Activated naive CD4-positive, alpha-beta T cell treated with anti-CD3 and anti-CD28 coated beads for 36 hours (primary cell): ENCODE measurements at places on chromosomes 12 and 14. TPM values are rescaled to one million over a fixed set of nuclear protein-coding genes. Genes with fewer than 3 reads are reported as not detected.

DNA sequence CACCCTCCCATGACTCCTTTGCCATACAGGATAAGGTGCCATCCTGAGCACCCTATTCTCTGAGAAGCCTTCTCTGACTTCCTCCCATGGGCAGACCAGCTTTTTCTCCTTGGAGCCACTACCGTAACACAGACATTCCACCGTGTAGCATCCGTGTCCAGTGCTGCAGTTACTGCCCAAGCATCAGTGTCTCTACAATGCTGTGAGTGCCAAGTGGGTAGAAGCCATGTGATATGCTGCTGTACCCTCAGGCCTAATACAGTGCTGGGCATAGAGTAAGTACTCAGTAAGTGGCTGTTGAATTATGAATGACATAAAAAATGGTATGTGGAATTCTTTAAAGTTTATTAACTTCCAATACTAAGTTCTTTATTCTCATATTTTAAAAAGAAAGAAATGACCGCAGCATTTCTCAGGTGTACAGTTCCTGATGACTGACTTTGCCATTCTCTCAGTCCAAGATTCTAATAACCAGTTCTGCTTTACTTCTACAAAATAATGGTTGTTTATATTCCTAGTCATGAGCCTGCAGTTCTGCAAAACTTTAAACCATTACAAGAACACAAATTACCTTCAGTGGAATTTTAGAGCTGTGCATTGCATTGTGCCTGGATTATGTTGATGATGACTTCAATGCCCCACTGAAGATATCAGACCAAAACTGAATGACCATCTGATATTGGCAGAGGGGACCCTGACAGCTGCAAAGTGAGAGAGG is 118.7 kb downstream of the RPAP3 start:
- no peak overlapping the region for H3K27ac ChIP-seq
- H3K4me3 ChIP-seq = no peak overlapping the region
- no peaks in the 10 kb centered on the region for H3K36me3 ChIP-seq
- H3K27me3 ChIP-seq = no peaks in the 10 kb centered on the region
- peaks cover 5% of the 10 kb centered on the region for H3K4me1 ChIP-seq

DNA sequence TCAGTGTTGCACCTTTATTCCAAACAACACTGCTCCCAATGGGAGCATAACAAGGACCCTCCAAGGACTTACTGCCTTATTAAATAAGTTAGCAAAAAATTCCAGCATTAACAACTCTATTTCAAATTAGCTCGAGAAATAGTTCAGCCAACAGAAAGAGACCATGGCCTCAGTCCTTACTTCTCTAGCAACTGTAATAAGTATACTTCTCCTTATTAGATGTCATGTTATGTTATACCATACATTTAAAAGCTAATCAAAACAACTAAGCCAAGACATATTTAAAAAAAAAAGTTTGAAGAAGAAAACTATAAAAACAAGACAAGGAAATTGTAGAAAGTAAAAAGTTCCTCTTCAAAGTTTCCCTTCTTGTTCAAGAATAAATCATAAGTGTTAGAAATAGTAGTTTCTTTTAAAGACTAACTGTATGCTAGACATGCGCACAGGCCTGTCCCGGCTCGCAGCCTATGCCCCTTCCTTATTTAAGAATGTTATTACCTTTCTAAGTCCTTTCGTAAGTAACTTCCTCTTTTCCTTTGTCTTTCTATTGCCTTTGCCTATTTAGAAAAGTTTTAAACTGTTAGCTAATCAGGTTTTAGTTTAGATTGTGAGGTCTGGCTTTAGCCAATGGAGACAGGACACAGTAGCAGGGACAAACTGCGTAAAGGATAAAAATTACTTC is 68.6 kb downstream of the RESF1 start:
- peaks cover 28% of the 10 kb centered on the region for H3K4me1 ChIP-seq
- H3K36me3 ChIP-seq = peaks cover 7% of the 10 kb centered on the region
- DNase-seq = no peak

GRCh38 chr12:16021676-16022075 is 110.5 kb downstream of the DERA start:
- no peaks in the 10 kb centered on the region for H3K4me1 ChIP-seq
- H3K36me3 ChIP-seq = peaks cover 53% of the 10 kb centered on the region
- no peak for DNase-seq
- no peak overlapping the region for H3K27ac ChIP-seq
- H3K27me3 ChIP-seq = no peaks in the 10 kb centered on the region

DNA sequence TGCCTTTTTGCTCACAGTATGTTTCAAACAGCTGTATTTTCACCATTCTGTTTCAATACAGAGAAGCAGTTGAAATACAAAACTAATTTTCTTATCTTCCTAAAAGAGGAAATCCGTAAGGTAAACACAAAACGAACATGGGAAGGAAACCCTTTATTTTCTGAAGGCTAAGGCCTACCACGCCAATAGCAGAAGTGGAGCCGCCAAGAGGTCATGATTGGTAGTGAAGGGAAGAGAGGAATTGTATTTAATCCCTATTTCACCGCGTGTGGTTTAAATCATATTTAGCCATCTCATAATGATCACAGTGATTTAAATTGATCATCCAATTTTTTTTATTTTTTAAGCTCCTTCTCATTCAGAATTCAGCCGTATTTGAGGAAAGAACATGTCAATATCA is 398.2 kb downstream of the PRKD1 start:
- H3K4me1 ChIP-seq = no peaks in the 10 kb centered on the region
- DNase-seq = no peak
- H3K4me3 ChIP-seq = no peak overlapping the region
- H3K27me3 ChIP-seq = no peaks in the 10 kb centered on the region
- H3K27ac ChIP-seq = no peak overlapping the region

- DNase-seq = no peak
- no peak overlapping the region for H3K27ac ChIP-seq
- peaks cover 21% of the 10 kb centered on the region for H3K4me1 ChIP-seq
- H3K27me3 ChIP-seq = no peaks in the 10 kb centered on the region
- H3K4me3 ChIP-seq = no peak overlapping the region
These were observed 37.6 kb downstream of the RTRAF start for GRCh38 chr14:52026901-52027300.

DNA sequence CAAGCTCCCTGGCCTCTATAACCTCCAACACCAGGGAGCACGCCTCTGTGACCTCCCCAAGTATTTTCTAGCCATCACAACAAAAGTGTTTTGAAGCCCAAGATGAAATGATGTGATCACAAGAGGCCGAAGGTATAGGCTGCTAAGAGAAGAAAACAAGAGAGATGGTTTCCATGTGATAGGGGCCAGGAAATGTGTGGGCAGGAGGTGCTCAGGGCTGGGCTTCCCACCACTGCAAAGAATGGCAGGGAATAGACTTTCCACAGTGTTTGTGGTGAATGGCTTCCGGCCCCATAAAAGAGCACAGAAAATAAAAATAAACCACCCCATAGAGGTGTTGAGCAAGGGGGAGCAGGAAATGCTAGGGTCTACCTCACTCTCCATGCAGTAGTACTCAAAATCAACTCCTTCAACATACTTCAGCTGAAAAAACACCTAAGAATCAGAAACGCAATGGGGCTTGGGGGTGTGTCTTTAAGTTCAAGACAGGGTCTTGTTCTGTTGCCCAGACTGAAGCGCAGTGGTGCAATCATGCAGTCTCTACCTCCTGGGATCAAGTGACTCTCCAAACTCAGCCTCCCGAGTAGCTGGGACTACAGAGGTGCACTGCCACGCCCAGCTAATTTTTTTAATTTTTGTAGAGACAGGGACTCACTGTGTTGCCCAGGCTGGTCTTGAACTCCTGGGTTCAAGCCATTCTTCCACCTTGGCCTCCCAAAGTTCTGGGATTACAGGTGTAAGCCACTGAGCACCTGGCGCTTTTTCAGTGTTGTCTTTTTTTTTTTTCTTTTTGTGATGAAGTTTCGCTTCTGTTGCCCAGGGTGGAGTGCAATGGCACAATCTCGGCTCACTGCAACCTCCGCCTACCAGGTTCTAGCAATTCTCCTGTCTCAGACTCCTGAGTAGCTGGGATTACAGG is 27.1 kb downstream of the DAD1 start:
- peak overlapping the region; percentile 69 for H3K4me3 ChIP-seq
- H3K27ac ChIP-seq = peak overlapping the region; percentile 97
- peaks cover 90% of the 10 kb centered on the region for H3K4me1 ChIP-seq
- H3K27me3 ChIP-seq = no peaks in the 10 kb centered on the region
- peaks cover 35% of the 10 kb centered on the region for H3K36me3 ChIP-seq

The TOMM20L gene
- total RNA-seq = not detected

DNA sequence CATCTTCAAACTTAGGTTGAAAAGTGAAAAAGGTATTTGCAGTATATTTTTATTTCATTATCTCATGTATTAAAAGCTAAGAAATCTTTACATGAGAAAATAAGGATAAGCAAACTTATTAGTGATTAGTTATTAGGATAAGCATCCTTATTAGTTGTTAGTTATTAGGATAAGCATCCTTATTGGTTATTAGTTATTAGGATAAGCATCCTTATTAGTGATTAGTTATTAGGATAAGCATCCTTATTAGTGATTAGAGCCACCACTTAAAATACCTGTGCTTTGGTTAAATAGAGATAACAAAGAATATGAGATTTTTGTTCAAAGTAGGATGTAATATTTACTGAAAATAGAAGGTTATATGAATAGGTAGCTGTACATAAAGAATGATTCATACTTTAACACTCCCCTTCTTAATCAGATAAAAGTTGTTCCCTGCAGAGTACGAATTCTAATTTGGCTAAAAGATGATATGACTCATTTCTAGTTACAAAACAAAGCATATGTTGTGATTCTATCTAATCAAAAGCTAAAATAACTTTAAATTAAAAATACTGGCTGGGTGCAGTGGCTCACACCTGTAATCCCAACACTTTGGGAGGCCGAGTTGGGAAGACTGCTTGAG is 56.4 kb downstream of the KDM5A start:
- peaks cover 41% of the 10 kb centered on the region for H3K36me3 ChIP-seq
- DNase-seq = no peak
- H3K4me3 ChIP-seq = no peak overlapping the region
- H3K27ac ChIP-seq = no peak overlapping the region
- no peaks in the 10 kb centered on the region for H3K27me3 ChIP-seq
- peaks cover 14% of the 10 kb centered on the region for H3K4me1 ChIP-seq

DNA sequence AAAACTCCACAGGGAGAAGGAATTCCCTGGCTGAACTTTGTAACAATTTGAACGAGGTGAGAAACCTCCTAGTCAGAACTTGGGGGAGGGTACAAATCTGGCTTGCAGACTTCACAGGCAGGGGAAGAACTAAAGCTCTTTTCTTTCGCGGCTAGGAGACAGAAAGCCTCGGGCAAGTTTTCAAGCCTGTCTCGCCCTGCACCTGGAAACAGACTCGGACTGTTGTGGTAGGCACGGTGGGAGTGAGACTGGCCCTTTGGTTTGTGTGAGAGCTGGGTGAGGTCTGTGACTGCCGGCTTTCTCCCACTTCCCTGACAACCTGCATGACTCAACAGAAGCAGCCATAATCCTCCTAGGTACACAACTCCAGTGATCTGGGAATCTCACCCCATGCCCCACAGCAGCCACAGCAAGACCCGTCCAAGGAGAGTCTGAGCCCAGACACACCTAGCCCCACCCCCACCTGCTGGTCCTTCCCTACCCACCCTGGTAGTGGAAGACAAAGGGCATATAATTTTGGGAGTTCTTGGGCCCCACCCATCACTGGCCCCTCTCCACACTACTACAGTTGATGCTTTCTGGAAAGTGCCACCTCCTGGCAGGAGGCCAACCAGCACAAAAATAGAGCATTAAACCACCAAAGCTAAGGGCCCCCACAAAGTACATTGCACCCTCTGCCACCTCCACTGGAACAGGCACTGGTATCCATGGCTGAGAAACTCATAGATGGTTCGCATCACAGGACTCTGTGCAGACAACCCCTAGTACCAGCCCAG is 102.7 kb upstream of the ST8SIA1 start:
- H3K27ac ChIP-seq = no peak overlapping the region
- peaks cover 28% of the 10 kb centered on the region for H3K4me1 ChIP-seq
- no peak for DNase-seq

GRCh38 chr14:90522571-90523191 is 125.9 kb downstream of the CALM1 start:
- peaks cover 2% of the 10 kb centered on the region for H3K36me3 ChIP-seq
- H3K4me1 ChIP-seq = no peaks in the 10 kb centered on the region

- H3K4me3 ChIP-seq = no peak overlapping the region
- H3K27ac ChIP-seq = no peak overlapping the region
- no peaks in the 10 kb centered on the region for H3K4me1 ChIP-seq
- H3K36me3 ChIP-seq = no peaks in the 10 kb centered on the region
These were observed 477.9 kb downstream of the MED13L start for GRCh38 chr12:115799610-115800009.

DNA sequence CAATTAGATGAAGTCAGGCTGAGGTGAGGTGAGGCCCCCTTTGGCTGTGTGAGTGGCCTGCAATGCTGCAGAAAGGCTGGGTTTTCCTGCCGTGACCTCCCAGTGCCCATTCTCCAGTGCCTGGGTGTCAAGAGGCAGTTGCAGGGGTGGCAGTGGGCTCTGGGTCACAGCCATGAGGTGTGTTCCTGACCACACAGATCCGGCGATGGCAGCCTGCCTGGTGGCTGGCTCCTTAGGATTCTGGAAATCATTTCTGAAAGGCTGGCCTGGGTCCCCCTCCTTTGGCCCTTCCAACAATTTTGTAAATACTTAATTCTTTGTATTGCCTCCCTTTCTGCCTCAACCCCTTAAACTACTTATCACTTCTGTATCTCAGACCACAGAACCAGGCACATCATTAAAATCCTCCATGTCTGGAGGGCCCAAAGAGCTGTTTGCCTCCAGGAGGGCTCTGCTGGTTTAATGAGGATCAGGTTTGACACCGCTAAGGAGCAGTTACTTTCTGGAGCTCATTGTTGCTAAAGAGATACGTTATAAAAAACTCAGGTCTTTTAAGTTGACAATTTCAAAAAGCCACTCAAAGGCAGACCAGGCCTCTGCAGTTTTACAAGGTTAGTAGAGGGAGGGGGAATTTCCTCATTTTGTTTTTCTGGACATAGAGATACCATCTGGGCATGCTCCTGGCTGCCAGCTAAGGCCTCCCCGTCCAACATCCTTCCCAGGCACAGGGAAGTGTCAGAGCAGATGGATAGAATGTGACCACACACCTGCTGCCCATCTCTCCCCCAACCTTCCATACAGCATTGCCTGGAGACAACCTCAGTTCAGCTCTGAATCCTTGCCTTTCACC is 204.4 kb downstream of the FOXN3 start:
- H3K36me3 ChIP-seq = peaks cover 9% of the 10 kb centered on the region
- H3K27me3 ChIP-seq = no peaks in the 10 kb centered on the region
- H3K4me1 ChIP-seq = peaks cover 7% of the 10 kb centered on the region
- H3K4me3 ChIP-seq = no peak overlapping the region
- DNase-seq = no peak
- H3K27ac ChIP-seq = no peak overlapping the region

DNA sequence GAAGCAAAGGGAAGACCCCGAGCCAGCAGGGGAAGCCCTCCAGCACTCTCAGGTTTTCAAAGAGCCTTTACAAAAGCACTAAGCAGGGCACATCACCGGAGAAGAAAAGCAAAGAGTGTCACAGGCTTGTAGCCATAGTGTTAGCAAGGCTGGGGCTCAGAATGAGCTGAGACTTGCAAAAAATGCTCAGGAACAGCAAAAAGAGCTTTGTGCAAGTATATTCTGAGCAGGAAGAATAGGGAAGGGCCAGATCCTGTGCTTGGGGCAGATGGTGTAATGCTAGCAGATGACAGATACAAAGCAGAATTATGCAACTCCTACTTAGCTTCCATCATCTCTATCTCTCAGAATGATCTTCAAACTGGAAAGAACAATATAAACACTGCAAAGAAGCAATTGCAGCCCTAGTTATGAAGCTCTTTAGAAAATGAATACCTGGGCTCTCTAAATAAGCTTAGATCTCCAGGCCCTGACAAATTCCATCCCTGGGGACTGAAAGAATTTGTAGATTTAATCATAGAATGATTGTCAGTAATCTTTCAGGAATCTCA is 23.7 kb upstream of the PARP11 start:
- peaks cover 41% of the 10 kb centered on the region for H3K4me1 ChIP-seq
- no peaks in the 10 kb centered on the region for H3K36me3 ChIP-seq
- H3K27ac ChIP-seq = peak overlapping the region; percentile 77
- H3K27me3 ChIP-seq = no peaks in the 10 kb centered on the region
